Neural crest cell (in vitro differentiated cells): ENCODE measurements at places on chromosomes 1 and 21.

DNA sequence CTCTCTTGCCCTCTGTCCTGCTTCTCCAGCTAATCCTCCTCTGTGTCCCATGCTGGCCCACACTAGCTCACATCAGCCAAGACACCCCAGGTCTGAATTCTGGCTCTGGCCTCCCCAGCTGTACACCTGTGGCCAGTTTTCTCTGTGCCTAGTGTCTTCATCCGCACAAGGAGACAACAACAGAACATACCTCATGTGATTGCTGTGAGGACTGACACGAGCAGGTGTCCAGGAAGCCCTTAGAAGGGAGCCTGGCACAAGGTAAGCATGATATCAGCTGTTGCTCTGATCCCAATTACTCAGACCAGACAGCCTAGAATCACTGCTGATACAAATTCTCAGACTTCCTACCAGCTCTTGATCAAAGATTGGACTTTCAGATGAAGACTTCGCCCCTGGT lies 71.2 kb upstream of the GJB5 start:
- H3K4me3 ChIP-seq, result no peak overlapping the region
- H3K27ac ChIP-seq, result no peak overlapping the region
- no peaks in the 10 kb centered on the region for H3K36me3 ChIP-seq
- peaks cover 28% of the 10 kb centered on the region for H3K27me3 ChIP-seq

GRCh38 chr1:46689356-46689755 lies 17.7 kb downstream of the TEX38 start:
- H3K27me3 ChIP-seq, result no peaks in the 10 kb centered on the region
- DNase-seq, result no peak
- H3K27ac ChIP-seq, result no peak overlapping the region

DNA sequence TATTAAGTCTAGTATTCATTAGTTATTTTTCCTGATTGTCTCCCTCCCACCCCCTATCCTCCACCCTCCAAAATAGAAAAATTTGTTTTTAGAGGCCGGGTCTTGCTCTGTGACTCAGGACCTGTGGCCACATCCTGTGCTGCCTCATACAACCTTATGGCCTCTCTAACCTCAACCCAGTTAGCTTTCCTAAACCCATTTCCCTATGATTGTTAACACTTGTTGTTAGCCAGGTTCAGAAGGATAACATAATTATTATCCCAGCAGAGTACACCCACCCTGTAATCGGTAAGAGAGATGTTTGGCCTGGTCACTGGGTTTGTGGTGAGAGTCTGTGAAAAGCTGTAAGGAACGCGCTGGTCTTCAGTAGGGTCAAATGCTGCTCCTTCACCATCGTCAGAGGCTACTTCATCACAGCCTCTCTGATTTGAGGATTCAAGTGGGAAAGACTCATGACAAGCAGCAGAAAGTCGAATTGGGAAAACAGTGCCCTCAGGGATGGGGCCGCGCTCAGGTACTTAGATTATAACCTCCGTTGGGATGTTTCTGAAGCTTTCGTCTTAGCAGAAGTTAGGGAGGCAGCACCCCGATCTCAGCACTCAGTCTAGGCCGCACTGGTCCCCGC lies 35.9 kb upstream of the HMGN1 start:
- H3K4me1 ChIP-seq, result peaks cover 45% of the 10 kb centered on the region
- no peak for DNase-seq
- no peaks in the 10 kb centered on the region for H3K36me3 ChIP-seq
- no peaks in the 10 kb centered on the region for H3K27me3 ChIP-seq
- H3K27ac ChIP-seq, result no peak overlapping the region

GRCh38 chr1:213820362-213821149 lies 167.2 kb upstream of the PROX1 start:
- no peak overlapping the region for H3K27ac ChIP-seq
- H3K4me3 ChIP-seq, result no peak overlapping the region
- no peaks in the 10 kb centered on the region for H3K36me3 ChIP-seq
- no peak for DNase-seq

- no peak for DNase-seq
- H3K4me1 ChIP-seq, result no peaks in the 10 kb centered on the region
- H3K27ac ChIP-seq, result no peak overlapping the region
- H3K36me3 ChIP-seq, result peaks cover 9% of the 10 kb centered on the region
These were observed 27.6 kb downstream of the IPP start for GRCh38 chr1:45722809-45723208.

GRCh38 chr1:181255270-181255929 lies 166.9 kb downstream of the IER5 start:
- no peak overlapping the region for H3K27ac ChIP-seq
- no peaks in the 10 kb centered on the region for H3K4me1 ChIP-seq
- H3K36me3 ChIP-seq, result no peaks in the 10 kb centered on the region

GRCh38 chr1:183148599-183148998 lies 37.5 kb upstream of the LAMC2 start:
- H3K4me3 ChIP-seq, result no peak overlapping the region
- DNase-seq, result no peak
- no peaks in the 10 kb centered on the region for H3K27me3 ChIP-seq

DNA sequence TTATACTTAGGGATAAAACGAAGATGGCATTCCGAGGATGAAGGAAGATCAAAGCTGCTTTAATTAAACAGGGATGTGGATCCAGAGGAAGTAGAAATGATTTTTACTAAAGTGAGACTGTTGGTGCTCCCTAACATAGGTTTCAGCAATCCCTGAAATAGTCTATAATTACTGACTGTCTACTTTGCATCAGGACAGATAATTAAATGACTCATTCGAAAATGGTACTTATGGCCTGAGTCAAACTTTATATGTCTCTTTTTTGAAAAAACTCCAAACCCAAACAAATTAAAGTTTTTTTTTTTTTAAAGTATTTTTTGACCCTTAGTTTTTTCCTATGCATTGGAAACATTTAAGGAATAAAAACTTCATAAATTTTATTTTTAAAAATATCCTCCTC lies 90.3 kb downstream of the LYST start:
- no peak overlapping the region for H3K4me3 ChIP-seq
- DNase-seq, result no peak
- H3K4me1 ChIP-seq, result no peaks in the 10 kb centered on the region
- no peaks in the 10 kb centered on the region for H3K36me3 ChIP-seq

GRCh38 chr21:42666925-42667324 lies 13.5 kb downstream of the PDE9A start:
- H3K27me3 ChIP-seq, result no peaks in the 10 kb centered on the region
- peaks cover 3% of the 10 kb centered on the region for H3K36me3 ChIP-seq
- peak overlapping the region; percentile 28 for H3K27ac ChIP-seq
- H3K4me1 ChIP-seq, result peaks cover 25% of the 10 kb centered on the region
- DNase-seq, result no peak

GRCh38 chr1:59214248-59215208 lies 82.4 kb upstream of the FGGY start:
- peaks cover 9% of the 10 kb centered on the region for H3K4me1 ChIP-seq
- H3K27ac ChIP-seq, result no peak overlapping the region
- peaks cover 3% of the 10 kb centered on the region for H3K36me3 ChIP-seq
- no peaks in the 10 kb centered on the region for H3K27me3 ChIP-seq
- H3K4me3 ChIP-seq, result no peak overlapping the region

DNA sequence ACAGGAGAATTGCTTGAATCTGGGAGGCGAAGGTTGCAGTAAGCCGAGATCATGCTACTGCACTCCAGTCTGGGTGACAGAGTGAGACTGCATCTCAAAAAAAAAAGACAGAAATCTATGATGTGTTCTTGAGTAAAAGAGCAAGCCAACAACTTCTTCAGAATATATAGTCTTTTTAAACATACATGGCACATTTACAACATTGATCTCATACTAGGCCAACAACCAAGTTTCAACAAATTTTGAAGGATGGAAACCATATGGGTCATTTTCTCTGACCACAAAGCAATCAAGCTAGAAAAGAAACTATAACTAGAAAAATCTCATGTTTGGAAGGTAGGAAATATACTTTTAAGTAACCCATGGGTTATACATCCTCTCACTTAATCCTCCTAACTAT lies 38.3 kb downstream of the PAFAH2 start:
- DNase-seq, result no peak
- H3K4me1 ChIP-seq, result no peaks in the 10 kb centered on the region
- H3K4me3 ChIP-seq, result no peak overlapping the region
- peaks cover 53% of the 10 kb centered on the region for H3K36me3 ChIP-seq
- H3K27ac ChIP-seq, result no peak overlapping the region

DNA sequence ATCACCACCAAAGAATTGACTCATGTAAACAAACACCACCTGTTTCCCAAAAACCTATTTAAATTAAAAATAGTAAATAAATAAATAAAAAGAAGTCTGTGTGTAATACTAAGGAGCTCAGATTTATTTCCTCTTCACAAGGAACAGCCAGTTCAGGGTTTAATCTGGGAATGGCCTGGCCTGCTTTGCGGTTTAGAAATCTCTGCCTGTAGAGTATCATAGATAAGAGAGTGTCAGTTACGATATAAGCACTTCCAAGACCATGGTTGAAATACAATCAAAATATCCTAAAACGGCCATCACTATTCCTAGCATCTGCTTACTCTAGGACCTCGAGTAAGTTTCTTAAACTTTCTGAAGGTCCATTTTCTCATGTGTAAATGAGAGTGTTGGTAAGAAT lies 274.4 kb downstream of the PLPP3 start:
- H3K27ac ChIP-seq, result no peak overlapping the region
- DNase-seq, result no peak
- H3K27me3 ChIP-seq, result no peaks in the 10 kb centered on the region
- peaks cover 5% of the 10 kb centered on the region for H3K36me3 ChIP-seq

DNA sequence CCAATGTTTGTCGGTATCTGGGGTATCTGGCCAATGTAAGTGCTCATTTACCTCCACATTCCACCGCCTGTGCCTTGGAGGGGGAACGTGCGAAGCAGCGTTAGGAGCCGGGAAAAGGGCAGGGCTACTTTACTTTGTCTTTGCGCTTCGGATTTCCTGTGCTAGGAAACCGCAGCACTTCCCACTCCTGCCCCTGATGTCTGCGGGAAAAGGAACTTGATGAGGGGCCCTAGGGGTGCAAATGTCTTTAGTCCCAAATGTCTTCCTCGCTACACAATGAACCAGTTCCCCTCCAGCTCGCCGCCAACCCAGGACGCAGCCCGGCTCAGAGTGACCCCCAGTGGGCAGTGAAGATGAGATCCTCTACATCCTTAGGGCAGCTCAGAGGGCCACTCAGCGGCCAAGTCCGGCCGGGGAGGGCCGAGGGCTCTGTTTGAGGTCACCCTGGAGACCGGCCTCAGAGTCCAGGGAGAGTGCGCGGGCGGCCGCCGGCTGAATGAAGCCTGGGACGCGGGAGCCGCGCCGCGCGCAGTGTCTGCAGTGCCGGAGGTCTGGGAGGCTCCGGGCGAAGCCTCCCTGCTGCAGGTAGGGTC lies at the start of gene DYNLT5:
Gene DYNLT5 (plus strand): TSS at position 460 of the 593 bp plus-strand sequence. CDS start 2,200 bp downstream, outside the sequence.
- H3K4me1 ChIP-seq, result peaks cover 14% of the 10 kb centered on the region
- peaks cover 19% of the 10 kb centered on the region for H3K27me3 ChIP-seq
- H3K36me3 ChIP-seq, result no peaks in the 10 kb centered on the region
